NCI-H774 (cell line): ENCODE measurements at places on chromosomes 4 and X.

DNA sequence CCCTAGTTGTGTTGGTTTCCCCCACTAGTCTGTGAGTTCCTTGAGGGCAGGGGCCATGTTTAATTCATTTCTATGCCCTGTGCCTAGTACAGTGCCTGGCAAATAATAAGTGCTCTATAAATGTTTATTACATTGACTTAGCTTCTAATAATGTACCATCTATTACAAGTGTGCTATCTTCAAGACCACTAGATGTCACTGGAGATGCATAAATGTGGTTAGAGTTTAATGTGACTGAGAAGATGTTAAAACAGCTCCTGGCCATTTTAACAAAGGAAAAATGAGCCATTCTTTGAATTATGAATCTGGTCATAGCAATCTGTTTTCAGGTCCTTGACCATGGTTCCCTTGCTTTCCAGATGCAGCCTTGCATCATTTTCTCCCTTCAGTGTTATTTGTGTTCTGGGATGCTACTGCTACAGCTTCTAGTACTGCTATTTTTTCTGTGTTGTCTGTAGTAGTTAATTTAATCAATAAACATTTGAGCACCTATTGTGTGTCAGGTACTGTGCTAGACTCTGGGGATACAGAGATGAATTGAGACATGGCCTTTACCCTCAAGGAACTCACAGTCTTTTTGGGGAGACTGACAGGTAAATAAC lies 43.2 kb downstream of the SLC9A6 start:
- peak; percentile 36 for DNase-seq

- no peak for DNase-seq
Observed at GRCh38 chr4:4919927-4920326, 60.5 kb downstream of the MSX1 start.

DNA sequence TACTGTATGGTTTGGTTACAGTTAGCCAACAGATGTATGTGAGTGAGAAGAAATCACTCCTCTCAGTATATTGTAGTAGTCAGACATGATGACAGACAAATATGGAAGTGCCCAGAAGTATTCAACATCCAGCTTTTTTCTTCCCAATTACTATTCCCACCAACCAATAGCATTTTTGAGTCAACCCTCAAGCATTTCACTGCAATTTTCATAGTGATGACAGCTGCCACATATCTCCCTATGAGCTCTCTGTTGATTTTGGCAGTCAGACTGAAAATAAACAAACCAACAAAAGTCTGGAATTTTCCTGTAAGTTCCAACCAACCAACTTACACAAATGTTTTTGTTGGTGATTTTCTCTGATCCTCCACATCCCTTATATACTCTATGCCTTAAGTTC lies 8.2 kb upstream of the TRAM1L1 start:
- DNase-seq = no peak

GRCh38 chr4:10273030-10273429 lies 156.4 kb upstream of the WDR1 start:
- DNase-seq = no peak

DNA sequence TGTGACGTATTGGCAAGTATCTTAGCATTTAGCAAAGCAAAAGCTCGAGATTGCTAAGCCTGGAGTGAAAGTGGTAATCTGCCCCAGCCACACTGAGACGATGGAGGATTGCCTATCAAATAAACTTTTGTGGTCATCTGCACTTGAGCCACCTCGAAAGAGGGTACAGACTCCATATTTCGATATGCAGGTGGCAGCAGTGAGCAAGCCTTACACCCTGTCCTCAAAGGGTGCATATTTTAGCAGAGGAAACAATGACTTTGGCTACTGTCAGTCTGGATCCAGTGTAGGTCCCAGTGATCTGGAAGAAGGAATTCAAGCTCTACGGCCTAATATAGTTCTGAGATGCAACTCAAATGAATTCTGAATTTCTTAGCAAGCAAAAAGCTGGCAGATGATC lies 153.9 kb downstream of the ATG4A start:
- no peak for DNase-seq

DNA sequence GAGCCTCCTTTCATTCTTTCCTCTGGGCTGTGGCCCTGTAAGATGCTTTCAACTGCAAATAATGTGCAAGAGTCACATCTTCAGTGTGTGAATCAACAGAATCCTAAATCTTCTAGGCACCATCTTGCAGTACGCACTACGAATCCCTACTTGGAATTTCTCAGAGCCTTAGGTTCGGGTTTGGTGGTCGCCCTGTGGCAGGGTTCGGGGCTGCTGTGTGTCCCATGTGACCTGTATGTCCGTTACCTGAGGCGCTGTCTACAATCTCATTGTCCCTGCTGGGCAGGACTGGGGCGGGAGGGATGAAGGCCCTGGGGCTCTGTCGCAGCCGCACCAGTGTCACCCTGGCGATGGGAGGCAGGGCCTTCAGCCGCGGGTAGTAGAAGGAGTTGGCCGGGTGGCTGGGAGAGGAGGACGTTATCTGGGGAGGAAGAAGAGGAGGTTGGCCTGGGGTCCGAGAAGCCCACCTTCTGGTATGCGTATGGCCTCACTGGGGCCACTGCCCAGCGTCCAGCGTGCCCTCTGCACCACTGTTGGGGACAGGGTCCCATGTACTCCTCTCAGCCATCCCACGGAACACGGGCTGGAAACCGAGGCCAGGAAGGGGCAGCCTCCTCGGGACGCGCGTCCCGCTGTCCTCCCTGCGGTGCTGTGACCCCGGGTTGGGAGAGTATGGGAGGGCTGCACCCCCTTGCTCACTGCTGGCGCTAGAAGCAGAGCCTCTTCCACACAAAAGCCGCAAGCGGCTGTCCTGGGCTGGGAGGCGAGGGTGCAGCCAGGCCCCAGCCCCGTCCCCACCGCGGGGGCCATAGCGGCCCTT lies 2.0 kb downstream of the SPON2 start:
- no peak for DNase-seq

GRCh38 chrX:110268886-110269285 lies 49.0 kb downstream of the AMMECR1 start:
- no peak for DNase-seq

GRCh38 chr4:40283968-40284367 lies 51.2 kb upstream of the CHRNA9 start:
- no peak for DNase-seq

DNA sequence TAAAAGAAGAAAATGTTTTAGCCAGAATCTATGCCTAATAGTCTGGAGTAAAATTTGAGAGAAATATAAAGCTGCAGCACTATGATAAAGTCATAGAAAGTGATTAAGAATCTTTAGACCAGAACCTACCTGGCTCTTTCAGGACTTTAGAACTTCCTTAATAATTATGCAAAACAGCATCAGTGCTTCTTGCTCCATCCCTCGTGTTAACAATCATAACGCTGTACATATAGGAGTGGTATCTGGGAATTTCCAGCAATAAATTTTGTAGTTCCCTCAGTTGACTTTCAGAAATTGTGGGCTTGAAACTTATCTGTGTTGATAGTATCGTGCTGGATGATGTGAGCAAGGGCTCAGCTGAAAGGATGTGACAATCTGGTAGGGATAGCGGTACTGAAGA lies 102.1 kb upstream of the RASGEF1B start:
- DNase-seq = no peak

DNA sequence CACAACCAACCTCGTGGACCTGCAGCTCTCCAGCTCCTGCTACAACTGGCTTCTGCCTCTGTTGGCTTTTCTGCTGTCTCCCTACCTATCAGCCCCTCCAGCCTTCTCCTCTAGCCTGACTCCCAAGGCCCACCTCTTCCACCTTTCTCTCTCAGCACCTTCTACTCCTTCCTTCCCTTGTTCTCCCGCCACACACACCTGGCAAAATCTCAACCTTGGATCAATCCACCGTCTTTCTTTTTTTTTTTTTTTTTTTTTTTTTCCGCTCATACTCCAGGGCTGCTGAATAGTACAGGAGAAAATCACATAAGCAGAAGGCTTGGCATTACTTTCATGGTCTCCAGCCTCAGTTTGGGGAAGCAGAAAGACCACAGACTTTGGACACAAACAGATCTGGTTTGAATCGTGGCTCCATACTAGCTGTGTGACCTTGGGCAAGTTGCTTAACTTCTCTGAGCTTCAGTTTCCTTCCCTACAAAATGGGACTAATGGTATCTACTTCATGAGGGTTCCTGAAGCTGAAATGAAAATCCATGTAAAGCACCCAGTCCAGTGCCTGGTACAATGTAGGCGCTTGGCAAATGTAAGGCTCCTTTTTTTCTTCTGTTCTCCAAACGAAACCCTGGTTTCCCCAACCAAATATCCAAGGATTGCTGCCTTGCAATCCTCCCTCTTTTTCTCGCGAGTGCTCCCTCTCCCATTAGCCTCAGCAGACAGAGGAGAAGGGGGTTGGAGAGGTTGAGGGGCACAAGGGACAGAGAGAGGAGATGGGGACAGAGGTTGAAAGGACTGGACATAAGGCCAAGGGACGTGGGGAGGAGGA lies 1.7 kb downstream of the FGD1 start:
- no peak for DNase-seq

DNA sequence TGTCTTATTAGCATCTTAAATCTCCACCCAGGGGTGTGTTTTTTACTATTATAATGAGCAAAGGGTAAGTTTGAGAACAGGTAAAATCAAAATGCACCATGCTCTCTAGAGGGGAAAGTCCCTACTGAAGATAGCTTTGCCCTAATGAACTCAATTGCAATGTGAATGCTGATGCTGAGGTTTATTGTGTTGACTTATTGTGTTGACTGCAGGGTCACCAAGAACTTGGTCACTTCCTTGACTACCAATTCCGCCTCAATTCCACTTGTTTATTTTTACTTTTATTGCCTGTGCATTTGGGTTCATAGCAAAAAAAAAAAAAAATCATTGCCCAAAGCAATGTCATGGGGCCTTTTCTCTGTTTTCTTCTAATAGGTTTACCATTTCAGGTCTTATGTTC lies 67.7 kb upstream of the SRD5A3 start:
- DNase-seq = no peak

- DNase-seq = peak; percentile 40
Observed at GRCh38 chr4:12729384-12729783, 754.8 kb downstream of the RAB28 start.

GRCh38 chrX:68234171-68234910 lies 199.0 kb downstream of the OPHN1 start:
- no peak for DNase-seq

GRCh38 chr4:98939892-98940298 lies 11.0 kb upstream of the EIF4E start:
- DNase-seq = no peak

GRCh38 chr4:39494354-39494753 lies 32.9 kb downstream of the UGDH start:
- DNase-seq = no peak

DNA sequence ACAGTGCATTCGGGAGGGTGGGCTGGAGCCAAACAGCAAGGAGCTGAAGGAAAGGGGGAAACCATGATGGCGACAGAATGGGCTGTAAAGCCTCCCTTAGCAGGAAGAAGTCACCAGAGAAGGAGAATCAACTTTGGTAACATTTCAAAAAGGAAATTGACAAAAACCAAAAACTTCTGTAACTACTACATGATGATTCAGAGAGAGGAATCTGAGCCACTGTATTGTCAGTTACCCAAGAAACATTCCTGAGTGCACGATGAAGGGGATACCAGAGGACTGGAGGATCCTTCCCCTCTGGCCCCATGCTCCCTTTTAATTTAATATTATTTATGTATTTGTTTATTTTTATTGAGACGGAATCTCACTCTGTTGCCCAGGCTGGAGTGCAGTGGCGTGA lies 26.3 kb downstream of the PDHA1 start:
- no peak for DNase-seq
